Endothelial cell of umbilical vein (primary cell): ENCODE measurements at places on chromosomes 3 and 15.

DNA sequence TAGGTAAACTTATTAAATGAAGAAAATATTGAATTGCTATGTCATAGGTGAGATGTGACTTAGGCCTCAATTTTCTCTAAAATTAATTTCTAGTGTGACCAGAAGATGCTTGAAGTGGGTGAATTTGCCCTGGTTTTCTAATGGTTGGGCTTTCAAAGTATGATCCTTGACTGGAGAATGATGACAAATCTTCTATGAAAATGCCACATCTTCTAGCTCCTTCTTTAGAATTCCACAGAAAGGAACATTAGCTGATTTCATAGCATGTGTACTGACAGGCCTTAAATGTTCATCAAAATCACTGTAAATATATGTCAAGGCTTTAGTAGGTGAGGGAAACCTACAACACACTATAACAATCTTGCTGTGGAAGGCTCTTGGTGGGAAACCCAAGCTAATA, 8.9 kb downstream of the ABI3BP start:
- no peak for DNase-seq

DNA sequence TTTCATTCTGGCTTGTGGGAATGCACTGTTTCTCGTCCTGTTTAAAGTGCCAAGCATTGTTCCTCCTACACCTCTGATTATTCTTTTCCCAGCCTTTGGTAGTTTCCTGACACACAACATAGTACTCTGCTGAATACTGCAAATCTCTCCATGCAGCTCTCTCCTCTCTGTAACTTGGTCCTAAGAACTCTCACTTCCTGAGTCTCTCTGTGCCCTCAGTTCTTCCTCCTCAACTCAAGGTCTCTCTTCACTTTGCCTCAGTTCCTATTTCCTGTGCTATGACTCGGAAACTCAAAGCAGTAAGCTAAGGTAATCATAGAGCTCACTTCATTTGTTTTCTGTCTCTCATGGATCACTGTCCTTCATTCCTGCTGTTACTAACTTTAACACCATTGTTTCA, 113.4 kb downstream of the ZNF280D start:
- peak; percentile 34 for DNase-seq

GRCh38 chr3:136068708-136069107, 103.2 kb downstream of the PPP2R3A start:
- DNase-seq: no peak

DNA sequence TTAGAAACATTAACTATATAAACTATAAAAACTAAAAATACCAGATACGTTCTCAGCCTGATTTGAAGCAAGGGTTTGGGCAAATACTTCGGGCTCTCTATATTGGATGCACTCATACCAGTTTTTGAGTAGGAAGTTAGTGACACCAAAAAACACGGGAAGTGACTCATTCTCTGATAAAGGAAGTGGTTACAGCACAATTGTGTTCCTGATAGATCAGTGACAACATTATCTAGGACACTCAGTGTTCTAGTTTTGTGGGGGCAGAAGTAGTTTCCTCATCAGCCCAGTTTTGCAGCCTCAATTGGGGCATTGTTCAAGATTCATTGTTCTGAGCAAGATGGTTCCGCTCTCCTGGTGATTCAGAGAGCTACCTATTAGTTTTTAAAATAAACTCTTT, 469.6 kb upstream of the DPPA4 start:
- no peak for DNase-seq

- DNase-seq: no peak
These were observed 497.7 kb upstream of the THBS1 start for GRCh38 chr15:39083213-39083612.

DNA sequence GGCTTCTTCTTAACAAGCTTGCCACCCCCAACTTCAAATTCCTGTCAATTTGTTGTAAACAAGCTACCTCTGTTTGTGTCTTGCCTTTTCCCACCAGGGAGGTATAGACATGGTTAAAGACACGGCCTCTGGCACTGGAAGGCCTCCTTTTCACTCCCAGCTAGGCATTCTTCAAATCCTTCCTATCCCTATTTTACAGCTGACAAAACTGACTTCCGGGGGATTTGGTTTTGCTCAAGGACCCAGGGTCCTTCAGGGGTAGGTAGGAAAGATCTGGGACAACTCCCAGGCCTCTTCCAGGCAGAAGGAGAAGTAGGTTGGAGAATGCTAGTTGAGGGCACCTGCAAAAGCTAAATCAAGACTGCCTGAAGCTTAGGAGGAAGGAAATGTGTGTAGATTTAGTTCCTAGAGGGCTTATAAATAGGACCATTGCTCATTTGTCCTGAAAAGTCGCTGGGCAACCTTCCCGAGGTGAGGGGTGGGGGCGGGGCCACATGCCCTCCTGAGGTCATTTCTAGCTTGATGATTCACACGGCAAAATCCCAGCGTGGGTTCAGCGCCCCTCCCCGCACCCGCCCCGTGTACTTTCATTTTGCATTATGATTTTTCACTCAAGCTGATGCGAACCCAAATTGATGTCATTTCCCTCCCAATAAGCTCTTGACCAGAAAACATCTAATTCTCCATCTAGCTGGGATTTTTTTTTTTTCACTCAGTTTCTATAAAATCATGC, 365.5 kb downstream of the SHQ1 start:
- DNase-seq: peak; percentile 87

DNA sequence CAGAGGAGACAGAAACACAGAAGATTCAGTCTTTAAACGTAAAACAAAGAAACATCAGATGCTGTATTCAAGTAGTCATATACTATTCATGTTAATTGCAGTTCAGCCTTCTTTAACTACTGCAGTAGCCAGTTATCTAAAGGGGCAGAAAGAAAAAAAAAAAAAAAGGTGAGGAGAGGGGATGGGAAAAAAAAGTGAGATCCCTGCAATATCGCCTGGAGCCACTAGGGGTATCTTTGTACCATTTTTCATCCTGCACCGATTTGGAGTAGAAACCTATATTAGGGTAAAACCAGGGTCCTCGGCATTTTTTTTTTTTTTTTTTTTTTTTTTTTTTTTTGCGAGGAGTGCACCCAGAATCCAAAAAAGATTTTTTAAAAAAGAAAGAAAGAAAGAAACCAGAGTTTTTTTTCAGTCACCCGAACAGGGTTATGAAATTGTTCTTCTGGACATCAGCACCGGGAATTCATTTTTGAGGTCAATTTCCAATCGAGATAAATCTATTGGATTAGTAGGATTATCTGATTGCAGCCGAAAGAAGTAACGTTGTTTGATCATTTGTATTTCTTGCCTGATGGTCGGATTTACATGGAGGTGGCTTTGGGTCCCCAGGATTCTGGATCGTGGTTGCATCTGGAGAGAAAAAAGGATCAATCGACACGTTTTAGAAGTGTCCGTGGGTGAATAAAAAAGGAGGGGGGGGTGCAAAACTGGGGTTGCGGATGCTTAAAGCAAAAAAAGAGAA, 186.7 kb downstream of the NLGN1 start:
- DNase-seq: peak; percentile 84

DNA sequence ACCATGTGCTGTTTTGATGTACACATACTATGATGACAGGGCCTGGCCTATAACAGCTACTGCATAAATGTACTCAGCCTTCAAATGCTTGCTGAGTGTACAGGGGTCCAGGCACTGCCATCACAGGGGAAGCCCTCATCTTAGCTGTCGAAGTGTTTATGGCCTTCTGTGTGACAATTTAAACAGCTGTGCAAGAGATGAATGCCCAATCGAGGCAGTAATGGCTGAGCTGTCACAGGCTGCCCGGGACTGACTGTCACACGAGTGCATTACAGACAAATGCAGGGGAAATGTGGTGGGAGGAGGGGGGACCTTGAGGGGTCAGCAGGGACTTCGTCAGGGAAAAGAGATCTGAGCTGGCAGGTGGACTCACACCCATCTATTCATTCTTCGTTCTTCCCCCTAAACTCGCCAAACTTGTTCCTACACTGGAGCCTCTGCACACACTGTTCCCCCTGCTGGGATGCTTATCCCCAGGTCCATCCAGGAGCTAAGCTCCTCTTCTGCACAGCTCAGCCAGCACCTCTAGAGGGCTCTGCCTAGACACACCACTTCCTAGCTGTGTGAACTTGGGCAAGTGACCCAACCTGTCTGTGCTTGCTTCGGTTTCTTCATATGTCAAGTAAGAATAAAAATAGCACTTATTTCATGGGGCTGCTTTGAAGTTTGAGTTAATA, 156.2 kb upstream of the IQSEC1 start:
- DNase-seq: no peak

- no peak for DNase-seq
These were observed 969 bp upstream of the BSN start for GRCh38 chr3:49553324-49553691.

DNA sequence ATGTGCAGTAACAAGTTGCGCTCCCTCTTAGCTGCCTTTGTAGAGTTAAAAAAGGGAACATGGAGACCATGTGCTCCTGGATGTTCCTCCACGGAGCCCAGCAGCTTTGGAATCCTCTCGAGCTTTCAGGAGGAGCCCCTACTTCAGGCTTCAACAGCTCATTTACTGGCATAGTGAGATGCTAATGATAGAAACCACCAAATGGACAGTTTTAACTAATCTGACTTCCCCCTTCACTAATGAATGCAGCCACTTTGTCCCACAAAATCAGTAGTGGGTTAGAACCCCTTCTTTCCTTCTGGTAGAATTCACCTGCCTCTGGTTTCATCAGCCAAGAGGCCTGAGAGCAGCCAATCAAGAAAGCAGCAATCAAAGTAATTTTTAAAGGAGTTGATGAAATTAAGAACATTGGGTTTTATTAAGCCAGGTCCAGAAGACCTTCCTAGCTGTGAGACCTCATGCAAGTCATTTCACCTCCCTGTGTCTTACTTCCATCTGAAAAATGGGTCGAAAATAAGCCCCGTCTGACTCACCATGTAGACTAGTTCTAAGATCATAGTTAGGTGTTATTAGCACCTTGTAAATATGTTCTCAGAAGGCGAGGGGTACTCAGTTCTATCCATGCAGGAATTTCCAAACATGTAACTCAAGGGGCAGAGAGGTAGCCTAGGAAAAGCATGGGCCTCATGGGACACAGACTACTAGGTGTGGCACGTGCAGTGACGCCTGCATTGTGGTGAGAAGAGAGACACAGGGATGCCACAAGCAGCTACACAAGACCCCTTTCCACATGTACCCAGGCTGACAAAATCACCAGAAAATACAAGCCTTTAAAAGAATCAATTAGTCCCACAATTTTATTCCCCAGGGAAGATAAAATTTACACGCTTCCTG, 179.7 kb upstream of the LPP start:
- DNase-seq: no peak

- DNase-seq: peak; percentile 40
These were observed 27.9 kb upstream of the FAM174B start for GRCh38 chr15:92683511-92683834.

DNA sequence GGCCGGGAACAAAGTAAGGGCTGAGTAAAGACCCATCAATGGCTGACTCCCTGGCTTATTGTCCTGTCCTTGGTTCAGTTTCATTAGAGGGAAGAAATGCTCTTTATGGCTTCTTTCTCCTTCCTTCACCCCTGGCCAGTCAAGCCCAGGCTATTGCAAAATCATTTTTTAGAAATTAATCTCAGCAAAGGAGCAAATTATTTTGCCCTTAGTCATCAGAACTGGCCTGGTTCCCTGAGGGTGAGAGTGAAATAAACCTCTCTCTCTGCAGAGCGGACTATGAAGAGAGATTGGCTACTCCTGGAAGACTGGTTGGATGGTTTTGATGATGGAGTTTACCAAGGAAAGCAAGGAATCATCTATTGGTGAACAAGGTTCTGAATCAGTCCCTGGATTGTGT, 52.7 kb upstream of the OXTR start:
- DNase-seq: no peak

GRCh38 chr3:172181932-172182586, 142.7 kb downstream of the FNDC3B start:
- DNase-seq: peak; percentile 76

GRCh38 chr3:165549665-165550064, 287.6 kb downstream of the BCHE start:
- no peak for DNase-seq
